ENCODE measurements at places on chromosomes 1 and 21. TPM values are rescaled to one million over a fixed set of nuclear protein-coding genes. Genes with fewer than 3 reads are reported as not detected.

The NES gene
- 23.9 TPM for total RNA-seq

The LEFTY1 gene
- total RNA-seq: not detected

The OLIG2 gene
- total RNA-seq: not detected

The HHIPL2 gene
- total RNA-seq: 0.20 TPM

The GCSAML gene
- total RNA-seq: not detected

The USP25 gene
- total RNA-seq: 28.3 TPM

The DSCAM gene
- total RNA-seq: not detected

The NBPF6 gene
- not detected for total RNA-seq

The ZNF593OS gene
- total RNA-seq: under 0.01 TPM

The FMO5 gene
- 1.8 TPM for total RNA-seq

The ADAMTSL4 gene
- 36.2 TPM for total RNA-seq

The DMRTA2 gene
- not detected for total RNA-seq

The USP33 gene
- 98.1 TPM for total RNA-seq

The ZYG11A gene
- 0.78 TPM for total RNA-seq

The PCP4 gene
- total RNA-seq: not detected

The ANGPTL3 gene
- under 0.01 TPM for total RNA-seq

The CTH gene
- total RNA-seq: 5.7 TPM

The OR2L2 gene
- under 0.01 TPM for total RNA-seq

The SPRR2G gene
- not detected for total RNA-seq

The POGK gene
- 23.1 TPM for total RNA-seq

The CSMD2 gene
- 0.37 TPM for total RNA-seq

The C1orf56 gene
- 2.2 TPM for total RNA-seq

The KRTAP21-2 gene
- not detected for total RNA-seq

The S1PR1 gene
- 6.6 TPM for total RNA-seq

The SLC44A5 gene
- not detected for total RNA-seq

The S100A9 gene
- total RNA-seq: not detected

The EPHA2 gene
- 0.73 TPM for total RNA-seq

The ARHGEF10L gene
- total RNA-seq: 17.2 TPM

The LMX1A gene
- under 0.01 TPM for total RNA-seq

The LAD1 gene
- not detected for total RNA-seq

The MRPL20 gene
- 101 TPM for total RNA-seq

The ANXA9 gene
- total RNA-seq: 0.37 TPM

The LCA5L gene
- 1.5 TPM for total RNA-seq

The B3GALT5 gene
- not detected for total RNA-seq

The HFM1 gene
- 0.39 TPM for total RNA-seq

The NPPB gene
- total RNA-seq: not detected

The ATP1A2 gene
- total RNA-seq: not detected

The TRIM67 gene
- total RNA-seq: under 0.01 TPM

The DNASE2B gene
- total RNA-seq: not detected

The OR2T33 gene
- not detected for total RNA-seq

The COL24A1 gene
- under 0.01 TPM for total RNA-seq

The WNT9A gene
- 1.5 TPM for total RNA-seq

The CIART gene
- total RNA-seq: 1.2 TPM

The FALEC gene
- total RNA-seq: not detected

The TDRD10 gene
- not detected for total RNA-seq

The S100A7A gene
- total RNA-seq: not detected

The FCAMR gene
- total RNA-seq: not detected

The MAGOH gene
- total RNA-seq: 23.3 TPM
